Activated CD8-positive, alpha-beta T cell treated with anti-CD3 and anti-CD28 coated beads for 36 hours (primary cell): ENCODE measurements at places on chromosomes 6 and 20. TPM values are rescaled to one million over a fixed set of nuclear protein-coding genes. Genes with fewer than 3 reads are reported as not detected.

- peak; percentile 15 for DNase-seq
- peak overlapping the region; percentile 36 for H3K4me3 ChIP-seq
- peaks cover 64% of the 10 kb centered on the region for H3K36me3 ChIP-seq
Measured at GRCh38 chr6:20409427-20409971, 7.8 kb downstream of the E2F3 start.

GRCh38 chr6:136464874-136465273, 85.3 kb downstream of the MAP7 start:
- no peak overlapping the region for H3K4me3 ChIP-seq
- no peak overlapping the region for H3K27ac ChIP-seq
- peaks cover 5% of the 10 kb centered on the region for H3K27me3 ChIP-seq
- peaks cover 6% of the 10 kb centered on the region for H3K4me1 ChIP-seq
- no peaks in the 10 kb centered on the region for H3K36me3 ChIP-seq

- H3K36me3 ChIP-seq: no peaks in the 10 kb centered on the region
- no peaks in the 10 kb centered on the region for H3K27me3 ChIP-seq
- peak overlapping the region; percentile 84 for H3K4me3 ChIP-seq
- peak; percentile 86 for DNase-seq
- peaks cover 40% of the 10 kb centered on the region for H3K4me1 ChIP-seq
- peak overlapping the region; percentile 78 for H3K27ac ChIP-seq
Measured at GRCh38 chr6:41732591-41733359, 2.6 kb downstream of the TFEB start.

GRCh38 chr6:98039904-98040607, 757.0 kb upstream of the MMS22L start:
- no peaks in the 10 kb centered on the region for H3K36me3 ChIP-seq
- DNase-seq: no peak
- H3K27me3 ChIP-seq: no peaks in the 10 kb centered on the region
- no peaks in the 10 kb centered on the region for H3K4me1 ChIP-seq
- H3K27ac ChIP-seq: no peak overlapping the region

DNA sequence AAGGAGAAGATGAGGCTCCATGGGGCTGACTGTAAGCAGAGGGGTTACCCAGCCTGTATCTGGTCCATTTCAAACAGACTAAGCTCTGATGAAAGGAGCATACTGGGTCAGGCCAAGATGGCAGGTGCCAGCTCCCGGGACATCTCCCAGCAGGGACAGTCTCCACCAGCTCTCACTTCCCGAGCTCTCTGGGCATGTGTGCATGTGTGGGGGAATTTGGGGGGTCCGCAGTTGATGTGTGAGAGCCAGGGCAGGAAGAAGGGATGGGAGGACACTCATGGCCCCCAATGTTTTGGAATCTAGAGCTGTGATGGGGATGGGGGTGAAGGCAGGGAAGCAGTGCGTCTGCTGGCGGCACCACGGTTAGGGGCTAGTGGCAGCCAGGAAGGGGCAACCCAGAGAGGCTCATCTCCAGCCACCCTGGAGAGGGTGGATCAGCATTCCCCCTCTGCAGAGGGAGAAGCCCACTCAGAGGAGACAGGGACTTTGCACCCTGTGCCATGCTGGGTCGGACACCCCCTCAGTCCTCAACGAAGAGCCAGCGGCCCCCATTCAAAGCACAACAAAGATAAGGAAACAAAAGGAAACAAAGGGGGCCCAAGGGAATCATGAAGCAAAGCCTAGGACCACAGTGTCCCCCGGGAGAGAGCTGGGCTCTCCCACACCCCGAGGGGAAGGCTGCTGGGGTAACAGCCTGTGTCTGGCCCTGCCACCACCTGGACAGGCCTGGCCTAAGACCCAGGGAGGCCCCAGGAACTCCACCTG, 52.4 kb downstream of the DSTN start:
- no peaks in the 10 kb centered on the region for H3K27me3 ChIP-seq
- DNase-seq: no peak
- H3K36me3 ChIP-seq: peaks cover 3% of the 10 kb centered on the region
- no peaks in the 10 kb centered on the region for H3K4me1 ChIP-seq
- no peak overlapping the region for H3K27ac ChIP-seq

GRCh38 chr6:46453741-46454316, 37.4 kb downstream of the RCAN2 start:
- no peaks in the 10 kb centered on the region for H3K36me3 ChIP-seq
- H3K27me3 ChIP-seq: peaks cover 7% of the 10 kb centered on the region
- no peak overlapping the region for H3K27ac ChIP-seq
- no peaks in the 10 kb centered on the region for H3K4me1 ChIP-seq
- no peak for DNase-seq
- H3K4me3 ChIP-seq: no peak overlapping the region

DNA sequence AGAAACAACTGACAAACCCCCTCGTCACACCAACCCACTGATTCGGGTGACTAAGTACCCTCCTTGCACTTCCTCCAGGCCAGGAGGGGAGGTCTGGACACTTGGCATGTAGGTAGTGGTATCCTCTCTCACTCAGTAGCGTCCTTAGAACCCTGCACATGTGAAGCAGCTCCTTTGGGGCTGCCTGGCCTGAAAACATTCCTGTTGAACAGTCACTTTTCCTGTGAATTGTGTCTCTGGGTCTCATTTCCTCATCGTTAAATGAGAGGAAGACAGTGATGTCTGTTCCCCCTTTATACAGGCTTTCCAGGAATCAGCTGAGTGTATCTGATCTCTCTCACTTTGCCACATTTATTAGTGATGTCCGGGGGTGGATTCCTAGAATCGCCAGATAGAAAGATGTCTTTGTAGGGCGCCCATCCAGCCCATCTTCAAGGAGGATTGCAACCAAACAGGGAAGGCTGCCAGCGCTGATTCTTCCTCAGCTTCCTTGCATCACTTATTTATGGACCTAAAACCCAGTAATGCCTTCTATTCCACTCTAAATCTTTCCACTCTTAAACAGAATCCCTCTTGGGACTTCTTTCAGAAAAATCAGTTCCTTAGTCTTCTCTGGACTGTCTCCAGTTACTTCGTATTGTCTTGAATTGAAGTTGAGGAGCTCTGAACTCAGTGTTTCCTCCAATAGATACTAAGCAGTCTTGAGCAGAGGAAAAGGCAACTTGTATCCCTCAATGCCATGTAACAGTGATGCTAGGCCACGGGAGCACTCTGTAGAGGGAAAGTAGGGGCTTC, 9.4 kb upstream of the POPDC3 start:
- no peak for DNase-seq
- H3K4me3 ChIP-seq: no peak overlapping the region
- no peaks in the 10 kb centered on the region for H3K36me3 ChIP-seq

Gene PDE7B
- 0.58 TPM for total RNA-seq

Gene SIM1
- not detected for total RNA-seq

Gene TUBB2A
- total RNA-seq: 1.5 TPM

Gene TMEM244
- 0.54 TPM for total RNA-seq

Gene RPP21
- 43.5 TPM for total RNA-seq
